ENCODE measurements at places on chromosomes 11 and 22. TPM values are rescaled to one million over a fixed set of nuclear protein-coding genes. Genes with fewer than 3 reads are reported as not detected.

- no peak for DNase-seq
Observed at GRCh38 chr11:122100037-122100755, 15.8 kb downstream of the BLID start.

Gene FIBIN
- not detected for total RNA-seq

Gene ZBED4
- 25.9 TPM for total RNA-seq

Gene TEX12
- 0.23 TPM for total RNA-seq

All from glomerular endothelial cell (primary cell).